NCI-H69 (cell line): ENCODE measurements at places on chromosomes 6 and 20.

GRCh38 chr6:108380876-108381275 is 86.0 kb downstream of the AFG1L start:
- no peak for DNase-seq

DNA sequence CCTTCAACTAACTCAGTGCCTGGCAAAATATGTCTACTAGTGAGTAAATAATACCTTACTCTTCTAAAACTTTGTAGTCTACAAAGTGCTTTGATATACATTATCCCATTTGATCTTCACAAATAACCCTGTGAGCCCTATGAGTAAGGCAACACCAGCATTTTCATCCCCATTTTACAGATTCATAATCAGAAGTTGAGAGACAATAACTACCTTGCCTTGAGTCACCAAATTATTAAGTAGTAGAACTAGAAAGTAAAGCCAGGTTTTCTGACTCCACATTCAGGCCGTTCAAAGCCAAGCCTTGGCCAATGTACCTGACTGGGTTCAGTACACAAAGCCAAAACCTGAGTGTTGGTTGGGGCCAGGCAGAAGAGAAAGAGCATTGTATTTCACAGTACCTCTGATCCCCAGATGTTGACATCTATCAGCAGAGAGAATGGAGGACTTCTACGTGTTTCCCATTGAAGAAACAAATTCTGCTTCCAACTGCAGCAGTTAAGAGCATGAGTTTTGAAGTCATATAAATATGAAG is 111.3 kb upstream of the LGSN start:
- no peak for DNase-seq

DNA sequence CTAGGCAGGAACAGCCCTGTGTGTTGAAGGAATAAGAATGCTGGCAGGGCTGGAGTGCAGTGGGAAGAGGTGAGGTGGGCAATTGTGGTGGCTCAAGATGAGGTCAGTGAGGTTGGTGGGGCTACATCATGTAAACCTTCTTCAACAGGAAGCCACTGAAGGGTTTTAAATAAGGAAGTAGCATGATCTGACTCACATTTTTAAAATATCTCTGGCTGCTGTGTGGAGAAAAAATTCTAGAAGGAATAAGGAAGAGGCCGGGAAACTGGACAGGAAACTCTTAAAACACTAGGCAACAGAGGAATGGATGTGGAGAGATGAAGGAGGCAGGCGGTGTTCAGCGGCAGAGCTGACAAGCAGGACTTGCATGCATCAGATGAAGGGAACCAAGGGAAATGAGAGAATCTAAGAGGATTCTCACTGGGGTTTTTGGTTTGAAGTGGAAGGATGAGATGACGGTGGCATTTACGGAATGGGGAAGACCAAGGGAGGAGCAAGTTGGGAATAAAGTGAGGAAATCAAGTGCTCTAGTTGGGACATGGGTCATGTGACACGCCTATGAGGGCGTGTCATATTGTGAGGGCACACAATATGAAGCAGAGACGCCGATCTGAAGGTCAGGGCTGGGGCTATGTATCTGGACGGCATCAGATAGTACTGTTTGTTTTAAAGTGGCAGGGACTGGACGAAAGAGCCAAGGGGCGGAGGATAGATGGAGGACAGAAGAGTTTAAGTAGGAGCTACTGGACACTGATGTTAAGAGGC is 18.2 kb downstream of the TMEM242 start:
- DNase-seq: no peak

GRCh38 chr20:47964149-47964548 is 178.9 kb upstream of the SULF2 start:
- no peak for DNase-seq

GRCh38 chr20:63937596-63937995 is 18.6 kb downstream of the UCKL1 start:
- no peak for DNase-seq

DNA sequence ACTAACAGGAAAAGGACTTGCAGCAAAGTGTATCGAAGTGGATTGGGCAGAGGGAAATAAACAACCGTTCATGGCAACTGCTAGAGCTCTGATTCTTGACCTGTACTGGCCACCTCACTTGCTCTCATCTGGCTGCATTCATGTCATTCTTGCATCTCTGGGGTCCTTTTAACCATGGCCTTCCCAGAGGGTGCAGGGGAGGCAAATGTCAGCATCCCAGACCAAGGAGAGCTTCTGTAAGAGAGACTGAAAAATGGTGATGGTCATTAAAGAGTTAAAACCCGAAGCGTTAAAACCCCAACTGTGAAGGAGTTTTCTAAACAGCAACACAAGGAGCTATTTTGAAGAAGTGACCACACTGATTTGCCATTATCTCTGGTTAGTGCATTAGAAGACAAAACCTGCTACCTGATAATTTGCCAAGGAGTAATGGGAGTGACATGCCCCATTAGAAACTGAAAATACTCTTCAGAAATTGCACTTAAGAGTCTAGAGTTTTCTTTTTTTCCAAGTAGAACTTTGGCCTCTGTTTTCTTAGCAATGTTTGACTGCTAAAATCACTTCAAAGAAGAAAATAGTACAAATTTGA is 62.4 kb downstream of the APCDD1L start:
- DNase-seq: no peak

DNA sequence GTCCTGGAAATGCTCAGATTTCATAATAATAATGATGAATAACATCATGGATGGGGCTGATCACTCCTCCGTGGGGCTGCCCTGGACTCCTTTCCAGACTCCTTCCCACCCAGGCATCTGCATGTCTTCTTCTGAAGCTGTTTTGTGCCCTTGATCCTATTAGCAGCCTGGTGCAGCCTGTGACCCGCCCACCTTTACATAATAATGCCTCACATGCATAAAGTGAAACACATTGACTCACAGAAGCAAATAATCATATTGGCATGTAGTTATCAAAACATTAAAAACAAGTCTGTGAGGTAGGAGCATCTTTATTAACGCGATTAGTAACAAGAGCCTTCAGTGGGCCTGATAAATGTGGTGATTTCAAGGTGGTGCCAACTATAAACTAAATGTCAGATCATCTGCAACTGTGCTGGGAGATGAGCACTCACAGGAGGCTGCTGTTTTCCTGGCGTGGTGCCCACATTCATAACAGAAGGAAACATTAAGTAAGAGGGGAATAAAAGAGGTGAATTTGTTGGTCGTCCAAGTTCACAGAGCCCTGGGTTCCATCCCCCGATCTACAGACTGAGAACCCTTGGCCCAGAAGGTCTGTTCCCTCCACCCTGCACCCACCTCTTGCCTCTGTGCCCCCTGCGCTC is 344.7 kb downstream of the CDH4 start:
- DNase-seq: no peak

- DNase-seq: peak; percentile 29
Measured at GRCh38 chr6:96157018-96157565, 141.3 kb downstream of the FUT9 start.
